Activated CD8-positive, alpha-beta memory T cell treated with anti-CD3 and anti-CD28 coated beads for 1 hour (primary cell): ENCODE measurements at places on chromosomes 7 and 10.

- no peak for DNase-seq
Measured at GRCh38 chr7:98902523-98902922, 24.2 kb downstream of the TRRAP start.

GRCh38 chr7:41006306-41006995 is 696.4 kb downstream of the INHBA start:
- DNase-seq, result no peak

DNA sequence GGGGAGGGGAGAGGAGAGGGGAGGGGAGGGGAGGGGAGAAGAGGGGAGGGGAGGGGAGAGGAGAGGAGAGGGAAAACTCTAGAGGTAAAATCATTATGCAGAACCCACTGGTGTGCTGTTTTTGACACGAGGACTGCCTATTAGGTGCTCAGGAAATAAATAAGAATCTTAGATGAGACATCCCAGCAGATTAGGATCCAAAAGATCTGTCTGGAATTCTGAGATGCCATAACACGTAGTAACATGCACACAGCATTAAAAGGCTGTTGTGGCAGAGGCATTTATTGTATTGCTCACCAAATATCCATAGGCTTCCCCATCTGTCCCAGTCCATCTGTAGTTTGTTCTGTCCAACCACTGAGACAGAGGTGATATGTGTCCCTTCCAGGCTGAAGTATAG is 40.8 kb upstream of the KMT2E start:
- no peak for DNase-seq

GRCh38 chr7:136139417-136139816 is 162.3 kb upstream of the MTPN start:
- no peak for DNase-seq

- DNase-seq, result no peak
Measured at GRCh38 chr7:101239191-101239950, 1.8 kb upstream of the CLDN15 start.

- DNase-seq, result no peak
Measured at GRCh38 chr10:13001041-13001886, at the start of gene CCDC3. TSS of gene CCDC3 (minus strand) at chr10:13001713. CDS start at chr10:13001570, 143 bp downstream.

DNA sequence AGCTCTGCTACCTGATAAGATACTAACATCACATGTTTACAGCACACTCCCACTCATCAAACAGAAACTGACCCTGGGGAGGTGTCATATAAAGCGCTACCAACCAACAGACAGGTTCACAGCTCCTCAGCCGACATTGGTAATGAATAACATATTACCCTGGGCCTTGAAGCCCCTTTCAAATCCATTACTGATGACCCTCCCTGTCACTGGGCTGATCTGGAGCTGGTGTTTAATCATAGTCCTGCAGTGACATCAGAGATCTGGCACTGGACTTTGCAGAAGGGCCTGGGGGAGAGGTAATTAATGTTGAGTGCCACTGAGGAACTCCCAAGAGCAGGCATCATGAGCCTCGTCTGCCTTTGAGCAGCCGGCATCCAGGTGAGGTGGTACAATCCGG is 306.5 kb upstream of the NFE2L3 start:
- DNase-seq, result no peak

- no peak for DNase-seq
Measured at GRCh38 chr7:141960687-141961422, 12.7 kb downstream of the TAS2R38 start.

GRCh38 chr10:43286076-43286805 is 19.4 kb upstream of the RASGEF1A start:
- no peak for DNase-seq

- no peak for DNase-seq
Measured at GRCh38 chr10:32047881-32048280, 8.3 kb downstream of the KIF5B start.

- no peak for DNase-seq
Measured at GRCh38 chr7:155470686-155471638, 13.0 kb downstream of the EN2 start.

GRCh38 chr7:45581271-45581780 is 7.2 kb downstream of the ADCY1 start:
- DNase-seq, result no peak

- DNase-seq, result no peak
Measured at GRCh38 chr7:15686957-15687545, 568 bp upstream of the MEOX2 start.

GRCh38 chr7:91226411-91226810 is 37.8 kb upstream of the FZD1 start:
- no peak for DNase-seq

DNA sequence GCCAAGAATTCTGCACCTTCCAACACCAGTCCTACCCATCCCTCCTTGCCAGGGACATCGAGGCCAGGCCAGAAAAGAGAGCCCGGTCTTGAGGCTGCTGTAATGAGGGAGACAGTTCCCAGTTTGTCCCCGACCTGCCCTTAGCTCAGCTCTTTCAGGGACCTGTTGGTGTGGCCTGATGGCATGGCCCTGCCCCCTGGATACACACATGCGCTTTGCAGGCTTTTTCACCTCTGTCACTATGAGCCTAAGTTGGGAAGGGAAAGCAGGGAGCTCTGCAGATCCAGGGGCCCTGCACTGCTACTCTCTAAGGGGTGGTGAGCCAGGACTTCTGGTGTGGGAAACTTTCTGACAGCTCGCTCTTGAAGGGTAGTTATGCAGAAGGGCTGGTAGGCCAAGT is 2.1 kb downstream of the SCD start:
- DNase-seq, result no peak

DNA sequence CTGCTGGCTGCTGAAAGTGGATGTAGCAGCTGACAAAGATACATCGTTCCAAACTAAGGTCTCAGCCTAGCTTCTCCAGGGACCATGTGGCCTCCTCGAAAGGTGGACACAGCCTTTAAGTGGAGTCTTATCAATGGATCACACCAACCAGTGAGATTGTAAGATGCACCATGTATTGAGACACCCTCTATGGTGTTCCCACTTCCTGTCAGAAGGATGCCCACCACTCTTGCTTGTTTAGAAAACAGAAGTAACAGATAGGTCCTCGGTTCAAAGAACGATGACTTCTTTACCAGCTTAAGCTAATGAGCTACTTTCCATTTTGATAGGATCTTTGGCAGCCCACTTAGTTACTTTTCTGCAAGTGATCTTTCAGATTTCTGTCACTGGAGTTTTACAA is 34.3 kb downstream of the SLC25A13 start:
- DNase-seq, result no peak

DNA sequence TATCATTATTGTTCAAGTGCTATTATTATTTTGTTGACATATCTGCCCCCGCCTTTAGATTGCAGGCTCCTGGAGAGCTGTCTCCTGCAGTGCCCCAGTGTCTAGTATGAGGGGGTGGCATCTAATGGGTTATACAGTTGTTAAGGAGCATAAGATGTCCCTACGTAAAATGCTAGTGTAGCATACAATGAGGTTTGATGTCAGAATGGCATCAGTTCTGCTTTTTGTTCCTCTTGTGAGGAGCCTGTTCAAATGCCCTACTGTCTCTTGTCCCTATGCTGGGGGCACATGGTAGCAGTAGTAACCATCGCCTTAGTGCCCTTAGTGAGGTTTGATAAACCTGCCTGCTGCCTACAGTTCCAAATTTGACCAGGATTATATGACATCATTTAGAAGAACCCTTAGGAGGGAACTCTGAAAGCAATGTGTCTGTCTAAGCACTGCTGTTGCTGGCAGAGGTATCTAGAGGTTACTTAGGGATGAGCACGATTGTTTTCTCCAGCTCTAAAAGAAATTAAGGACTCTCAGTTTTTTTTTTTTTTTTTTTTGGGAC is 9.7 kb downstream of the CREM start:
- DNase-seq, result no peak

- DNase-seq, result no peak
Measured at GRCh38 chr10:9596368-9596920, 1421.2 kb upstream of the CELF2 start.

- DNase-seq, result no peak
Measured at GRCh38 chr7:40436710-40437109, 301.9 kb downstream of the SUGCT start.

- no peak for DNase-seq
Measured at GRCh38 chr7:137647905-137648565, 198.7 kb downstream of the DGKI start.

GRCh38 chr7:8228766-8229674 is 32.9 kb downstream of the ICA1 start:
- DNase-seq, result no peak

DNA sequence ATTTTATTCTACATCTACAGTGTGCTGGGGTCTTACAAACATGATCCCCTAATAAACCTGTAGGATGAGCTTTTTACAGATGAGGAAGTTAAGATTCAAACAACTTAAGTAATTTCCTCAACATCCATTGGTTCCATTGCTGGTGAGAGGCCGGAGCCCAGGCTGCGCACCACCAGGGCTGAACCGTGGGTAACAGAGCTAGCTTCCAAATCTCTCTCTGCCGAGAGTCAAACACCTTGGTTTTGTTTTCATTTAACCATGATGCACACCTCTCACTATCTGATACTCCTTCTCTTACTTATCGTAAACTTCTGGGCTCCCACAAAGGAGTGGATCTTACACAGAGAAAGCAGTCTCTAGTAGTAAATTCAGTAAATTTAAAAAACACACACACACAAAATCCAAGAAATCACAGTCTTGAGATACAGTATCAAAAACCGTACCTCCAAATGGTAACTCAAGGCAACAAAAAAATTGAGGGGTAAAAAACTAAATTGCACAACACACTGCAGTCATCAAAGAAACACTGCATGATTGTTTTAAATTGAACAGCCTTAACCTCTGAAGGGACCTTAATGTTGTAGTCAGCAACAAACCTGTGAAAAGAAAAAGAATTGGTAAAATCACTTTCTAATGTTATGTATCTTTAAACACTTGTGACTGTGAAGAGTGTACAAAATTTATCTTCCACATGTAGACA is 20.5 kb downstream of the SGMS1 start:
- no peak for DNase-seq

GRCh38 chr7:45114926-45115325 is 3.4 kb upstream of the TBRG4 start:
- DNase-seq, result no peak

DNA sequence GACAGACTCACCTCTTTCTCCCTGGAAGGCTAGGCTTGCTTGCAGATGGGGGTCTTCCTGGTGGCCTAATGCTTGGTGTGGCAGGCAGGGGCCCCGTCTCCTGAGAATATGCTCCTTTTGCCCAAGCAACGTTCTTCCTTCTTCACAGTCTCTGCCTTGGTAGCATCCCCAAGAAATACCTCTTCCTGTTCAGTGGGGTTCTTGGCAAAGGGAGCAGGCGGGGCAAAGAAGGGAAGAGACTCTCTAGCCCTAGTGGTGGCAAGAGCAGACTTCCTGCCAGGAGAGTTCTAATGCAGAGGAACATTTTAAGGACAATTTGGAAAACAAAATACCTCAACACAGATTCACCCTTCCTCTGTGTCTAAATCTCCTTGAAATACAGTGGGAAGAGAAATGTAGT is at the start of gene CLEC5A:
Gene CLEC5A (minus strand): TSS at position 179 of the 400 bp plus-strand sequence. CDS start 682 bp downstream, outside the sequence.
- DNase-seq, result no peak

DNA sequence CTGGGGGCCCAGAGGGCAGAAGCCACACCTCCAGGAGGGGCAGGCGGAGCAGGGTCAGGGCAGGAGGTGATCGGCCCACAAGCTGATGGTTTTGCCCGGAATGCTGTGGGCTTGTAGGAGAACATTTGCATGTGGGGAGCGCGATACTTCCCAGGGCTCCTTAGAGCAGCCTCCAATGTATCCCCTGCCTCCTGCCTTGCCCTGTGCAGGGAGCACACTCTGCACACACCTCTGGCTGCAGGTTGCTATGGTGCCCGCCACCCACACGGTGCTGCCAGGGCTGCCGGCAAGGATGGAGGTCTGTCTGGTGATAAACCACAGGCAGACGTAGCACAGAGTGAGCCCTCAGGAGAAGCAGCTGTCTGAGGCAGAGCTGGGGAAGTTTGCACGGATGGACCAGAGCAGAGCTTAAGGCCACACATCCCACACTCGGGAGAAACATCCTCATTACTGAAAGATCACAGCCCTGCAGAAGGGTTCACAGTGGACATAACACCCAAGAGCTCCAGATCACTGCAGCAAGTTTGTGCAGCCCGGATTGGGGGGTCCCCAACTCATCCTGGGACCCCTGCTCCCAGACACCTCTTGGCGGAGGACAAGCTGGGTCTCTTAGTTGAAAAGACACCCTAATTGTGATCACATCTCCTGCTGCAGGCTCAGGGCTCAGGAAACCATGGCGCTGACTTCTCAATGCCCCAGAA is 41.8 kb downstream of the VIPR2 start:
- no peak for DNase-seq

DNA sequence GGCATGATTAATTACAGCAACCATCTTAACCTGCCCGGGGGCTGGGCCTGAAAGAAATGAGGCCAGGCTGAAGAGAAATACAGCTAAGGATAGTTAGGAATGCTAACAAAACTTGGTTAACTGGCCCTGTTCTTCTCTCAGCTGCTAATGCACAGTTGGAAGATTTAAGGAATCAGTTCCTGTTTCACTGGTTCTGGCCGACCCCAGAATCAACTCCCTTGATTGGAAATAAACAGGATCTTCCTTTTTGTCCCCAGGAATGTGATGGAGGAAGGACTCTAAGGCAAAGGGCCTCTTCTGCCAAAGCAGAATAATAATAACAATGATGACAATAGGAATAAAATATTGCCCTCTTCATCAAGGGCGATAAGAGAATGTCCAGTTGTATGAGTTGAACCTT is 3.5 kb upstream of the LRMDA start:
- no peak for DNase-seq

- no peak for DNase-seq
Measured at GRCh38 chr7:12069757-12070156, 141.3 kb upstream of the TMEM106B start.

DNA sequence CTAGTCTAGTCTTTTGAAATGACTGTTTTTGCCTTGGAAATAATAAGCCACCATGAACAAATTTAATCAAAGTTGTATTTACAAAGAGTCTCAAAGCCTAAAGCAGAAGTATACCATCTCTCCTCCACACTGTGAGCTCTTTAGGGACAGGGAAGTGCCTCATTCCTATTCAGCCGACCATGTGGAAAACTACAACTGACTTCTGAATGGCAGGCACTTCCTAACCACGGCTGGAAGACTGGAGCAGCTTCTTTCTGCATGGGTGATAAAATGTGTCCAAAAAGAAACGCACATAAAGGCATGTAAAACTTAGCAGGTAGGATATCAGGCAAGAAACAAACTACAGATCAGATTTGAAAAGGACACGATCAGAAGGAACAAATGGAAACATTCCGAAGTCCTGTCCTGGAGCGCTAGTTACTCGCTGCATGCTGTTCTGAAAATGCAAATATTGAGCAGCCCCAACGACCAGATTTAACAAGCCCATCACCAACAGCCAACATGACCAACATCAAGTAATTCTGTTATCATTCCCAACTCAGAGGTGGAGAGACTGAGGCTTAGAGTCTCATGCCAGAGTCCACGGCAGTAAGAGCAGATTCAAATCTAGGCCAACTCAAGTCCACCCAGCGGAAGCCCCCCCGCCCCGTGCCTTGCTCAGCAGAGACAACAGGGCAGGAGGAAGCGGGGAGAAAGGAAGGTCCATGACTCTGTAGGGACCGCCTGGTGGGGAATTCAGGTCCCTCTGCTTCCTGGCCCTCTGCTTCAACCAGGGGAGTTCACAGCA is 26.5 kb downstream of the CTBP2 start:
- no peak for DNase-seq

DNA sequence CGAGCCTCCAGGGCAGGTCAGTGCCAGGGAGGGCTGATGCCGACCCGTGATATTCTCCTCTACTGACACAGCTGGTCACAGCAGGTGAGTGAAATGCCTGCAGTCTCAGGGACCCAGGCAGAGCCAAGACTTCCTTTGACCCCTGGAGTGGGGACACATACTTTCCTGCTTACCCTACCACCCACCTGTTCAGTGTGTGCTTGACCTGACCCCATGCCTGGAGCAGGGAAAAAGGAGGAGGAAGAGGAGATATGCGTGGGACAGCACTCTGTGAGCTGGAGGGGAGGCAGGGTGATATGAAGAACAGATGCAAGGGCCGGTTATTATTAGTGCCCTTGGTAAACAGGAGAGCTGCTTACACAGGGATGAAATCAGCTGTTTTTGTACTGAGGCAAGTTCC is 40.8 kb upstream of the WIPF3 start:
- no peak for DNase-seq
